Activated CD8-positive, alpha-beta memory T cell treated with anti-CD3 and anti-CD28 coated beads for 4 hours (primary cell): ENCODE measurements at places on chromosomes 7 and 10.

- DNase-seq: no peak
These were observed 69.1 kb downstream of the RTKN2 start for GRCh38 chr10:62199584-62199983.

- DNase-seq: no peak
These were observed 134.5 kb upstream of the KCND2 start for GRCh38 chr7:120138497-120138896.

- no peak for DNase-seq
These were observed 59.7 kb upstream of the RAB11FIP2 start for GRCh38 chr10:118106426-118106825.

GRCh38 chr10:33306126-33306525 is 28.3 kb downstream of the NRP1 start:
- DNase-seq: no peak

DNA sequence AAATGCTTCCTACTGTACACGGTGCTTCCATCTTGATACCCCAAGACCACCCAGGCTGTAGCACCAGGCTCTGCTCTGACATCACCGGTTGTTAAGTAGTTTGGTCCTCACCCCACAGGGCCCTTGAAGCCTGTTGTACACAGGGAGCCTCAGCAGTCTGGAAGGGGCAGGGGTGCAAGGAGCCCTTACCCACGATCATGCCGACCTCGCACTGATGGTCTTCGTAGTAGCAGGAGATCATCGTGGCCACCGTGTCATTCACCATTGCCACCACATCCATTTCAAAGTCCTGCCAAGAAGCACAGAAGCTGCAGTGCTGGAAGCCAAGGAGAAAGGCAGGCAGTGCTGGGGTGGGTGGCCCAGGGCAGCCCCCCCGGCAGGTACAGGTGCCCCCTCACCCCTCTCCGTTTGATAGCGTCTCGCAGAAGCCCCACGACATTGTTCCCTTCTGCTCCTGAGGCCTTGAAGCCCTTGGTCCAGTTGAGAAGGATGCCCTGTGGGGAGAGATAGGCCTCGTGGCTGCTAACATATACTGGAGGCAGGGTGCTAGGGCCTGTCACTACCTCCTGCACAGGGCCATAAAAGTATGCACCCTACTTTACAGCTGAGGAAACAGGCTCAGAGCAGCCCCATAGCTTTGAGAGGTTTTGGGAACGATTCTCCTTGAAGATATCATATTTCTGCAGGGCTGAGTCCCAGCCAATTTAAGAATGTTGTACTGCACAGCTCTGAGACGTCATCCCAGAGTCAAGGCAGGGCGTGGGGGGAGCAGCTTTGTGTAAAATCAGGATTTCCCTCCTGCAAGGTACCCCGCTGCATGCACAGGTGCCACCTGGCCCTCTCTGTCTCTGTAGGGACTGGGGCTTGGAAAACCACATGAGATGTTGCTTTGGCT is 8.7 kb upstream of the MYL7 start:
- DNase-seq: no peak

DNA sequence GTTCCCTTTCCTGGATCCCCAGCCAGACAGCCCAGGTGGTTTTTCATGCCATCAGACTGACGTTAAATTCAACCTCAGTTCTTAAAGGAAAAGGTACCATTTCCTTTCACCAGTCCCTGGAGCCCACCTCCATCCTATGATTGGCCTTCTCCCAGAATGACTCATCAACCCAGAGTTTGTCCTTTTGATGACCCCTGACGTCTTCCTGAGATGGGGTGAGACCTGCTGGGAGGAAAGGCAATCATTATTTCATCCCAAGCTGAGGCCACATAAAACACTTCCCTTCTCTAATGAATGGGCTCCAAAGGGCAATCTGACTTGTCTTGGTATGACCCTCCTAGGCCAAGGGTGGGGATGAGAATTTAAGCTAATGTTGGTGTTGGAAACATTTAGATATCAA is 750.7 kb downstream of the SUGCT start:
- DNase-seq: no peak

GRCh38 chr7:75712517-75713361 is 26.0 kb downstream of the HIP1 start:
- DNase-seq: no peak

- no peak for DNase-seq
These were observed 29.3 kb upstream of the ETV1 start for GRCh38 chr7:14018751-14019150.

DNA sequence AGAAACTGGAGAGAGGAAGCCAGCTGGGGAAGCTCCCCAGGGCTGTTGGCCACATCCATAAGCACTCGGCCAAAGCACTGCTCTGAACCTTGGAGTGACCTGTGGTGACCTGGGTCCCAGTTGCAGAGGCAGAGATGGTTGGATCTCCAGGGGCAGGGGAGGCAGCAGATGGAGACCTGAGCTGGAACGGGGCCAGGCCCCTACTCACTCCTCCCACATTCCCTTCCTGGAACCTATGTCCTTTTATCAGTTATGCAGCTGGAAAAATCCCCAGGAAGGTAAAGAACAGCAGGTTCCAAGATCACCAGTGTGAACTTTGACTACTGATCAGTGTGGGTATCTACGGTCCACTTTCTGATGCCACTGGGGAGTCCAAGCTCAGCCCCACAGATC is 9.6 kb upstream of the PNLIPRP2 start:
- DNase-seq: no peak

DNA sequence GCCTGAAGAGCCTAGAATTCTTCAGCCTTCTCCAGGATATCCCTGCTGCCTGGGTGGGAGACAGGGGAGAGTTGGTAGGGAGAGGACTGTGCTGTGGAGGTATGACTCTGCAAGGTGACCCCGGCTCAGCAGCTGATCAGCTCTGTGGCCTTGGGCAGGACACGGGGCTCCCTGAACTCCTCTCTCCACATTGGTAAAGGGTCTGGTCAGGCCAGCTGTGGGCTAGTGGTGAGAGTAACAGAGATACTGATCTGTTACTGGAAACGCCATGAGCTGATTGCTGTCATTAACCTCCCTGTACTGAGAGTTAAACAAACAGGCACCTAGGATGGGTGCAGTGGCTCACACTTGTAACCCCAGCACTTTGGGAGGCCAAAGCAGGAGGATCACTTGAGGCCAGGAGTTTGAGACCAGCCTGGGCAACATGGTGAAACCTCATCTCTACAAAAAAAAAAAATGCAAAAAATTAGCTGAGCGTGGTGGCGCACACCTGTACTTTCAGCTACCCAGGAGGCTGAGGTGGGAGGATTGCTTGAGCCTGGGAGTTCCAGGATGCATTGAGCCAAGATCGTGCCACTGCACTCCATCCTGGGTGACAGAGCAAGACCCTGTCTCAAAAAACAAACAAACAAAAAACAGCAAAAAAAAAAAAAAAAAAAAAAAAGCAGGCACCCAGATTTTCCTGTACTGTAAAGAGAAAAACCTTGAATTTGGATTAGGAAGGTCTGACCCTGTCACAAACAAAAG is 151.5 kb downstream of the CUX1 start:
- no peak for DNase-seq

GRCh38 chr7:496528-497295 is 22.9 kb downstream of the PDGFA start:
- DNase-seq: no peak

- no peak for DNase-seq
These were observed 40.0 kb downstream of the VOPP1 start for GRCh38 chr7:55532150-55532917.

DNA sequence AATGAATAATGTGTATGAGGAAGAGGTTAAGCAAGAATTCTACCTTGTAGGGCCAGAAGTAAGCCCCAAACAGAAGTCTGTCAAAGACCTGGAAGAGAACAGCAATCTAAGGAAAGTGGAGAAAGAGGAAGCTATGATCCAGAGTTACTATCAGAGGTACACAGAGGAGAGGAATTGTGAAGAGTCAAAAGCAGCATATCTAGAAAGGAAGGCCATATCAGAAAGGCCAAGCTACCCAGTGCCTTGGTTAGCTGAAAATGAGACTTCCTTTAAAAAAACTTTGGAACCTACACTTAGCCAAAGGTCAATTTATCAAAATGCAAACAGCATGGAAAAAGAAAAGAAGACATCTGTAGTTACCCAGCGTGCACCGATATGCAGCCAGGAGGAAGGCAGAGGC is 42.7 kb upstream of the GAD2 start:
- no peak for DNase-seq

DNA sequence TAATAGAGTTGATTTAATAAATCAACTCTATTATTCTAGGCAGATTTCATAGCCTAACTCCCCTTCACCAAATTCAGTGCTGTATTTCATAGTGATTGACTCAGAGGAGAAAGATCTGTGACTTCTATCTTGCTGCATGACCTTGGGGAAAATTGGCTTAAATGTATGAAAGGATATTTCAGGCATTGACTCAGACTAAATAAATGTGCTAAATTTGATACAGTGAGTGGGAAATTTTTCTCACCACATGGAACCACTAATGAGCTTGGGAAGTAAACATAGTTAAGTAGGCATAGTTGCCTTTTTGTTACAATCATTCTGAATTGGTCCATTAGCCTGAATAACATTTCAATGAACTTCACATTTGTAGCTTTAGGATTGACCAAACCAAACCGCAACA is 89.0 kb upstream of the PRPS1L1 start:
- DNase-seq: no peak

DNA sequence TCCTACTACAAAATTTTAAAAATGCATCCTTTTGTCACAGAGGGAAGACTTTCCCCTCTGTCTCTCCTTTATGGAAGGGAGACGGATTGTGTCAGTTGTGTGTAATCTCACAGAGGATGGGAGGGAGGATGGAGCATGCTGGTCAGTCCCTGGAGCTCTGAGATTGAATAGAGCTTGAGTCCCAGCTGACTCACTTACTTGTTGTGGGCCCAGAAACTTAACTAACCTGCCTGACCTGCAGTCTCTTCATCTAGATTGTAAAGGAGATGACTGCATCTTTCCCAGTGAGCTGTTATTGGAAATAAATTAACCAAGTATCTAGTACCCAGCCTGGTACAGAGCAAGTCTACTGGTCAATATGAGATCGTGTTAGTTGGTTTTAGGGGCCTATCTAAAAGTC is 77.9 kb upstream of the ADO start:
- no peak for DNase-seq

DNA sequence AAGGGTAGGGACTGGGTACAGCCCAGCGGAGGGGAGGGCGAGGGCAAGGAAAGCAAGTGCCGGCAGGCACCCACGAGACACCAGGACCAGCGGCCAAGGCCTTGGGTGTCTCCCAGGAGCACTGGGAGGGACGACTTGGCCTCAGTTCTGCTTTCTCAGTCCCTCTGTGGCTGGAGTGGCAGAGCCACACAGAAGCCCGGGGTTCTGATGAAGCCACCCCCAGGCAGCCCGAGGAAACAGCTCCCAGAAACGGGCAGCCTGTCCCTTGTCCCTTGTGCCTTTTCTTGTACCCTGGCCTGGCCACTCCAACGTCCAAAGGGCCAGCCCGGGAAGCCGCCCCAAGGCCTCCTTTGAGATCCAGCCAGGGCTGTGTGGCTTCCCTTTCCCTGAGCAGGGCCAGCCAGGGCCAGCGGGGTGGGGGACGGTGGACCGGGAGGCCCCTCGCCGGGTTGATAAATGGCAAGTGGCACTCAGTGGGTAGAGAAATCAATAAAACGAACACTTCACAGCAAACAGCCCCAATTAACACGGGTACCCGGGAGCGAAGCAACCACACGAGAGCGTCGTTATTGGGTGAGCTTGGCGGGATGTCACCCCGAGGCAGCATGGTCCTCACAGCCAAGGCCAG is 69.8 kb upstream of the GNA12 start:
- no peak for DNase-seq

DNA sequence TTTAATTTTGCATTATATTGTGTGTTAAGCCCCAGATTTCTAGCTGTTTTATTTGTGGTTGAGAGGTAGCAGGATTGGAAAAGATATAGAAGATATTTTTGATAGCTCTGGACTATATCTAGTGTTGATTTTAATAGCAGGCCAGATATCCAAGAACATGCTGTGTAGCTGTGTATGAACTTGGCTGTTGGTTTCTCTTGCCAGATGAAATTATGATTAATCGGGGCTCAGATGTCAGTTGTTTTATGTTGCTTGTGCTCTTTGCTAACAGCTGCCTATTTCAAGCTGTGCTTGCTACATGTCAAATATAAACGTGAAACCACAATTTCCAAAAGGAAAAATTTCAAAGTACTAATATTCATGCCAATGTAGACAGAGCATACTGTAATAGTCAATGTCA is 141.1 kb downstream of the GRM3 start:
- no peak for DNase-seq

DNA sequence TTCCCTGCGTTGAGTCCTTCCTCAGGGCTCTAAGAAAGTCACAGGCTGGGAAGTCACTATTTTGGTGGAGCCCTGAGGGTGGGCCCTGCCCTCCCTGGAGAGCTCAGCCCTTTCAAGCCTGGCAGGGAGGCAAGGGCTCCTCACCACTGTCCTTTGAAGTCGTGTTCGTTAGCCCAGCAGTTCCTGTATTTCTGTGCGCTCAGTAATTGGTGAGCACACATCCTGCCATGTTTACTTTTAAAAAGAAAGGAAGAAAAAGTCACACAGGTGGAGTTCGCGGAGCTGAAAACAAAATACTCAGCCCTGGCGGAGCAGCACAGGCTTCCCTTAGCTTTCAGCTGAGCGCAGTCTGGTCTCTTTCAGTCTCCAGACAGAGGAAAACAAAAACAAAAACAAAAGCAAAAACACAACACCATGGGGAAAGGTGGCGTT is 37.1 kb downstream of the PRKCQ start:
- DNase-seq: no peak

DNA sequence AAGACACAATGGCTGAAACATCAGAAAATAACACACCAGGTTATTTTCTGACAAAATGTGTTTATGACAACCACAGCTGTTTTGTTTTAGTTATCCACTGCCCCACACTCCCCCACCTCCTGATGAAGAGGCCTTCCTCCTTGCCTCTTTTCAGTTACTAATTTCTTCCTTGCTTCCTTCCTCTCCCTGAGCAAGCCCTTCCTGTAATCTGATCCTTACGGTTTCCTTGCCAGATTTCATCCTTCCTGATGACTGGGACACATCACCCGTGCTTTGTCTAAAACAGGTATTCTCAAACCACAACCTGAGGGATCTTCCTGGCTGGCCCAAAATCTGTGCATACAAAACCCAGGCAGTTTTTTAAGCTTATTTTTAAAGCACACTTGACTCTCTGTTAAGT is 39.4 kb downstream of the CHST15 start:
- DNase-seq: no peak

DNA sequence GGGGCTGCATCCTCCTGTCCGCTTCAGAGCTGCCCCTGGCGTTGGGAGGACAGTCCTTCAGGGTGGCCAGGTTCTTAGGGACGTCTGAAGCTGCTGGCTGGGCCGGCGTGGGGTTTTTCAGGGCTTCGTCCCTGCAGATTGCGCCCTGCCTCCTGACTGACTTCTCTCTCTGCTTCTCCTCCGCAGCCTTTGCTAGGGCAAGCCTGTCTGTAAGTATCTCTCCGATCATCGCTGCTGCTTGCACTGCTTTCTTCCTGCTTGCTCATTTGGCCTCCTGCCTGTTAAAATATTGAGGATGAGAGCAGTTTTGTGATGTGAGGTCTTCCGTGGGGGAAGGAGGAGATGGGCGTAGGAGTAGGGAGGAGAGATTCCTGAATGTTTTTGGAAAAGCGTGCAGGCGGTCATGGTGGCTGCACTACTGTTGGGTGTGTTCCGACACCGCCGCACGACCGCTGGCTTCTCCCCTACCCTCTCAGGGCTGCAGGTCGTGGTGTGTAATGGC is 25.3 kb downstream of the PFKFB3 start:
- DNase-seq: no peak
